ENCODE measurements at places on chromosomes 2 and 18.

- no peak for DNase-seq
Observed at GRCh38 chr2:183371545-183371944, 247.3 kb downstream of the NUP35 start.

GRCh38 chr18:43271593-43272432 is 5.5 kb downstream of the SYT4 start:
- no peak for DNase-seq

DNA sequence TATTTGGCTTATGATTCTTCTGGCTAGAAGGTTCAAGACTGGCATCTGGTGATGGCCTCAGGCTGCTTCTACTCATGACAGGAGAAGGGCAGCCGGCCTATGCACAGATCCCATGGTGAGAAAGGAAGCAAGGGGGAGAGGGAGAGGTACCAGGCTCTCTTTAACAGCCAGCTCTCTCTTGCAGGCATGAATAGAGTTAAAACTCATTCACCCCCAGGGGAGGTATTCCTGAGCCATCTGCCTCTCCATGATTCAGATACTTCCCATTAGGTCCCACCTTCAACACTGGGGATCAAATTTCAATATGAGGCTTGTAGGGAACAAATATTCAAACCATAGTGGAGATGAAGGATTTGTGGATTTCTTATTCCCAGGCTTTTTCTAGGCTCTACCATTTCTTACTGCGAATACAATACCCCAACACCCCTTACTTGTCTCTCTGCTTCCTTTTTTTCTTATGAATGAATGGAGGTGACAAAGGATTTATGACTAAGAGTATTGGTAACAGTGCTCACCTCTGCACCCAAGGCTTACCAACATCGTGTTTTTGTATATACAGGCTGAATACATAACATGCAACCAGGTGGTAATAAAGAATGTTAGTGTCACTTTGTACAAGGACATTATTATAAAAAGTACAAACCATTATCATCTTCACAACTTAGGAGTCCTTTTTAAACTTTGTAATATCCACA is 454.6 kb upstream of the TRIB2 start:
- no peak for DNase-seq

GRCh38 chr2:28250006-28250405 is 142.7 kb upstream of the FOSL2 start:
- DNase-seq, result no peak

GRCh38 chr2:137838255-137839092 is 125.8 kb upstream of the HNMT start:
- DNase-seq, result no peak

DNA sequence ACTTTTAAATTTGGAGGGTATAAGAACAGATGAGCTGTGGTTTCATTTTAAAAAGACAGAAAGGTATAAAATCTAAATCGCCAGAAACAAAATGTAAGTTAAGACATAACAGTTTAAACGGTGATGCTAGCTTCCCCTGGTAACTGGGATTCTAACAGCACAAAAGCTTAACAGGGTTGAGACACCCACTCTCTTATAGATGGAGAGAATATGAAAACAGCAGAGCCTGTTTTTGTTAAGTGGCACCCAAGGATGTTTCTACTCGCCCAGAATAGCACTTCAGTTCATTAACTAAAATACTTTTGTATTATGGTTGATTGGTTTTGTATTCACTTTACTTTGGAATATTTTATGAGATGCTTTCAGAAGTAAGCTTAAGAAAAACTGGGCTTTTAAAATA is 151.9 kb upstream of the RND3 start:
- DNase-seq, result no peak

DNA sequence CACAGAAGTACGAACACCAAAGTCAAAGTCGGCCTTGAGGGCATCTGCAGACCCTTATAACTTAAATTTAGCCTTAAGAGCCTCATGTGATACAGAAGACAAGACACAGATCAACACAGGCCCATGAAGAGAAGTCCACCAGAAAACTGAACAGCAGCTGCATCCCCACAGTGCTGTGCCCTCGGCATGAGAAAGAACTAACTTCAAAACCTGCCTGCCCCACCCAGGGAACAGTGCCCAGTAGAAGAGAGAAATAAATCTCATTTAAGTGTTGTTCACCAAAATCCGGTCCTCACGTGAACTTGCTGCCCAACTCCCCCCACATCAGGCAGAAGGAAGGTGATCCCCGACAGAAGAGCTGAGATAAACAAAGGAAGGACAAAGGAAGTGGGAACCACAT is 73.7 kb downstream of the PXDN start:
- DNase-seq, result no peak

GRCh38 chr2:207416111-207416510 is 113.7 kb upstream of the CREB1 start:
- DNase-seq, result no peak

DNA sequence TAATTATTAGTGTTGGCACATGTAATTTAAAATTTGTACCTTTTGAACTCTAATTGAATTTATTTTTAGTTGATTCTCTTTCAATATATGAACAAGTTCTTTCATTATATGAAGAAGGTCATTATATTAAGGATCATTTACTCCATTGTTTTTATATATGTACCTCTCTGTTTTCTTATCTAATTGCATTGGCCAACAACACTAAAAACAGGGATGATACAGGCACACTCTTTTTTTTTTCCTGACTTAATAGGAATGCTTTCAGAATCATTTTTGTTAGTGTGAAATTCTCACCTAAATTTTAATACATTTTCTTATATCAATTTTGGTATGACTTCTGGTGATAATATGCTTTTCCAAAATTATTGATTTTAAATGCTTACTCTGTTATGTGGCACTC is 75.0 kb upstream of the SCN1A start:
- no peak for DNase-seq

DNA sequence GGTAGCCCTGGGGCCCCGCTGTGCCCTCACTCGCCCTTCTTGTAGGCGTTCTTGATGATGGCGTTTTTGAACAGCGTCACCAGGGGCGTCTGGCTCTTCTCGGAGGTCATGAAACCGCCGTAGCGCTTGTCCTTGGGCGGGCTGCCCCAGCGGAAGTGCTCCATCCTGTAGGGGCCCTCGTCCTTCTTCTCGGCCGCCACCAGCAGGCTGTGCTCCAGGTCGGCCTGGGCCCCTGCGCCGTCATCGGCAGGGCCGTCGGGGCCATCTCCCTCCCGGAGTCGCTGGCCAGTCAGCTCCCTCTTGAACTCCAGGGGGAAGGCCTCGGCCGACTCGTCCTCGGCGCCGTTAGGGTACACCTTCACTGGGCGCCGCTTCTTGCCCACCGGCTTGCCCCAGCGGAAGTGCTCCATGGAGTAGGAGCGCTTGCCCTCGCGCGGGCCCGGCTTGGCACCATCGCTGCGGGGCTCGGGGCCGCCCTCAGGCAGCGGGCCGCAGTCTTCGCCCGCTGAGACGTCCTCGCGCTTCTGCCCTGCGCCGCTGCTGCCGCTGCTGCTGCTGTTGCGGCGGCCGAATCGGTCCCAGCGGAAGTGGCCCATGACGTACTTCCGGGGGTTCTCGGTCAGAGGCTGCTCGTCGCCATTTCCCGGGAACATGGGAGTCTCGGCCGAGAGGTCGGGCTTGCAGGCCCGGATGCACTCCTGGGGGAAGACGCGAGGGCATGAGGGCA is 7.2 kb downstream of the POMC start:
- DNase-seq, result peak; percentile 61

- DNase-seq, result no peak
Observed at GRCh38 chr2:170189757-170190156, 11.8 kb downstream of the MYO3B start.

All from stimulated activated CD4-positive, alpha-beta T cell treated with anti-CD3 and anti-CD28 coated beads, Interleukin-1b, Interleukin-23, amount 100 ng/mL, for 24 hours (primary cell).